ENCODE measurements at places on chromosomes 1 and 21.

- no peak for DNase-seq
Measured at GRCh38 chr1:232954594-232955365, 4.4 kb downstream of the NTPCR start.

- no peak for DNase-seq
Measured at GRCh38 chr1:40673452-40673851, 8.0 kb upstream of the RIMS3 start.

DNA sequence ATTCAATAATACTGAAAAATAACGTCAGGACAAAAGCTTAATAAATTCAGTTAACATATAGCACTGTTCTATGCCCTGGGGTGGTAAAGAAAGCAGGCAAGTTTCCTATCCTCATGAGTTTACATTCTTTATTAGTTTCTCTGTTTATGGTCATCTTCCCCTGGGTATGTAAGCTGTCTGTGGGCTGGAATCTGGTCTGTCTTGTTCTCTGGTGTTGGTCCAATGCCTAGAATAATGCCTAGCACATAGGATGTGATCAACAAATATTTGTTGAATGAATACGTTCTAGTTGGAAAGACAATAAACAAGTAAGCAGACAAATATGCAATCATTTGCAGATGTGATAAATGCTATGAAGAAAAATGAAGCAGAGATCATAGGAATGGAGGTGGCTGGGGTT lies 7.2 kb upstream of the IGSF3 start:
- no peak for DNase-seq

DNA sequence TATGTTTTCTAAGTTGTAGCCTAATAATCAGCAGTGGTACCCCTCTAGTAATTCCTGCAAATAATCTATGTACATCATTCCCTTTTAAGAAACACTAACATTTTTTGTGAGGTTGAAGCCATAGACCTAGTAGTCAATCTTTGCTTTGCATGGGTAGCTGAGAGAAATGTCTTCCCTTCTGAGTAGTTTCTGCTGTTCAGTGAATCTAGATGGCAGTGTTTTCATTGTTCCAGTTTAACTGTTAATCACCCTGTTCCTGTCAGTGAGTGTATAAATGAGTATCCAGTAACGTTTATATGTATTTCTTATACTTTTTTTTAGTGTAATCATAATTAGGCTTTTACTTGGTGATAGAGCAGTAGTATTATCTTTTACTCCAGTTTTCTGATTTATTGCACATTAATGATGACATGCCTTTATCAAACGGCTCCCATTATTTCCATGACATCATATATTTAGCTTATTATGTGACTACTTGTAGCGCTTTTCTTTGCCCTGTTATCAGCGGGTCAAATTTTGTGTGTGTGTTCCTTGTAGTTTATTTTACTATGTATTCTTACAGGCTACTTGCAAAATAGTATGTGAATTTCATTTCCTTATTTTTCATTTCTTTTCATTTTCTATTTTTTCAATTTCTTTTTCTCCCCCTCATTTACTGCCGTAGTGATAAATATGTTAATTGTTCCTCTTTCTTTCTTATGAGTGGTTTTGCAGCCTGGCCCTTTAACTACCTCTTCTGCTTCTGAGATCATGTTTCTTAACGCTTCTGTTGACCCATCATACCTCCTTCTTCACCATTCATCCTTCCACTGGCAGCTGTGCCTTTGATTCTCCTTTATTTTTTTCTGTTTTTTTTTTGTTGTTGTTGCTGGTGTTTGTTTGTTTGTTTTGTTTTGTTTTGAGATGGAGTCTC lies 18.8 kb downstream of the CEP350 start:
- DNase-seq, result no peak

GRCh38 chr1:156155756-156156510 lies 2.5 kb downstream of the SEMA4A start:
- DNase-seq, result no peak

GRCh38 chr1:173430677-173431303 lies 46.3 kb upstream of the PRDX6 start:
- DNase-seq, result no peak

DNA sequence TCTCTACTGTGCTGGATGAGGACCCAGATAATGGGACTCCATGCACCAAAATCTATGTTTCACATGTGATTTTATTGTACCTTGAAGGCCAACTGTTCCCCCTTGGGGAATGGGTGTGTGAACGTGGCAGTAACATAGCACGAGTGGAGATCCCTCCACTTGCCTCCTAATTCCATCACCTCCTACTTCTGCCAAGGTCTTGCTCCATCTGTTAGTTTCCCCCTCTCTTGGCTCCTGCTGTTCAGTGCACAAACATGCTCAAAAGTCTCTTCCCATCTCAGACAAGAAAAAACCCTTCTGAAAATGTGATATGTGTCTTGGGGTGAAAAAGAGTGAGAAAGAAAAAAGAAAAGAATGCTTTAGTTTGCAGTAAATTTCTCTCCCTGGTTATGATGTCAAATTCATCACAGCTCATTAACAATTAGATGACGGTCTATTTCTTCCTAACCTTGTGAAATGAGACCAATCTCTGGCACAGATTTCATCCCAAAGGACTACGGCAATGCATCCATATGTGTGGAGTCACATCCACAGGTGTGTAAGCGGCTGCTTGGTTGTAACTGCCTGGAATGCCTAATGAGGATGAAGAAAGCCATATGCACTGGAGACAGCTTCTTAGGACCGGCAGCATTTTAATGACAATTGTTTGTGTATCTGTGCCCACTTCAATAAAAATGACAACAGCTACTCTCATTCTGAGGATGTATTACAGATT lies 79.3 kb upstream of the DIRAS3 start:
- no peak for DNase-seq

DNA sequence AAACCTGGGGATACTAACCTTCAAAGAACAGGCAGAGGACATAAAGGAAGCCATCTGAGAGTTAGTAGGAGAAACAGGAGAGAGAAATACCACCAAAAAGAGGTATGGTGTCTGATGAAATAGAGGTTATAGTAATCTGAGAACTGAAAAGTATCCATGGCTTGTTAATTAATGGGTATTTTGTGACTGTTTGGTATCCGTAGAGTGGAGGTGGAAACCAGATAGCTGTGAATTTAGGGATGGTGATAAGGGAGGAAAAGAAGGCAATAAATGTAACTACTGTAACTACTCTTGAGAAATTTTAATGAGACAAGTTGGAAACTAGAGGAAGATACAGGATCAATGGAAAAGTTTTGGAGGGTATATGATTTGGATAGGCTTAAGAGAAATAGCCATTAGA lies 27.5 kb downstream of the PRKAA2 start:
- no peak for DNase-seq

- DNase-seq, result no peak
Measured at GRCh38 chr1:193421487-193421886, 235.1 kb upstream of the B3GALT2 start.

DNA sequence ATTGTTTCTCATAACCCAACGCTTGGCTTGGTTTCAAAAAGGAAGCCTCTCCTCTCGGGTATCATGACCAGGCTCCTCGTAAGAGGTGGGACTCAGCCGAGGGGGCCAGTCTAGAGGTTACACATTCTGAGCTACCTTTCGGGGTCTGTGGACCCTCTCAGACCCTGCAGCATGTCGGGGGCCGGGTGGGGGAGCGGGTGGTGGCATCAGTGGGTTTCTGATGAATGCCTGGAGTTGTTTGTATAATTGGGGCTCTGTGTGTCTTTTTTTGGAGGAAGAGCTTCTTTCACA lies 229.3 kb downstream of the CAMTA1 start:
- DNase-seq, result no peak

DNA sequence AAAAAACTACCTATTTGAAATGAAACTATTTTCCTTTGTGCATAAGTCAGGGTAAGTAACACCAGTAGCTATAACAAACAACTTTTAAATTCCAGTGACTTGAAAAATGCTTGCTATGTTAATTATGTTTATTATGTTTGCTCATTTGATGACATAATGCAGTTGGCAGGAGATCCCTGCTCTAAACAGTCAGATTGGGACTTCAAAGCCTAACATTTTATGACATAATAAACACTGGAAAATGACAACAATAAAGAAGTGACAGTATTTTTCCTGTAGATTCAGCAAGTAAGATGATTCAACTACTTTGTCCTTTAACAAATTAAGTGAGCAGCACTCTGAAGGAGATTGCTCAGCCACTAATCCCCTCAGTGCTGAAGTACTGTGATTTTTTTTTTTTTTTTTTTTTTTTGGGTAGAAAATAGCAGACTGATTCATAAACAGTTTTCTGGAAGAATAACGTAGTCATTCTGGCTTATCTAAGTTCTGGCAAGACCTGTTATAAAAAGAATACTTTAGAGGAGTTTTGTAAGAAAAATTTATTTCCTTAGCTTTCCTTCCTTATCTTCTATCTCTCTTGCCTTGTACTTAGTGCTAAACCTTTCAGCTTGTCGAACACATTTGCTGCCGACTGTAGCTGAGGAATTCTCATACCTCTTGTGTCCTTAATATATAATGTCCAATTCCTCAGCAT lies 207.2 kb downstream of the PTGER3 start:
- DNase-seq, result no peak

GRCh38 chr1:12454406-12455391 lies 163.3 kb downstream of the DHRS3 start:
- DNase-seq, result no peak

DNA sequence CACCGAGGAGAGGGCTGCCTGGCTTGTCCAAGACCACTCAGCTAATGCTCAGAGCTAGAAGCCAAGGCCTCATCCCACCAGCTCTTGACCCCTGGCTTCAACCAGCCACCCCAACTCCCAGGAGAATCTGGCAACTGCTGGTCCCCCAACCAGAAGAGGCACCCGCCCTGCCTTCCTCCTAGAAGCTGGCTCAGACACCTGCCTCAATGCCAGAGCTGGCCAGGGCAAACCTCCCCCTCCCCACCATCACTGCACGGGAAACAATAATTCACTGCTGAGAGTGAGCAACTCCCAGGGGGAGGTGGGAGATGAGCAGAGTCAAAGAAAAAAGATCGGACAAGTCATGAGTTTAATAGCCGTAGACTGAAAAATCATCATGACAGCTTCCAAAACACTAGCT lies 3.3 kb downstream of the CHD5 start:
- no peak for DNase-seq

GRCh38 chr1:165857046-165857801 lies 29.8 kb downstream of the UCK2 start:
- no peak for DNase-seq

GRCh38 chr1:226736001-226736907 lies 2.8 kb downstream of the ITPKB start:
- DNase-seq, result peak; percentile 55

GRCh38 chr1:42999308-42999707 lies 40.6 kb upstream of the SLC2A1 start:
- DNase-seq, result no peak

DNA sequence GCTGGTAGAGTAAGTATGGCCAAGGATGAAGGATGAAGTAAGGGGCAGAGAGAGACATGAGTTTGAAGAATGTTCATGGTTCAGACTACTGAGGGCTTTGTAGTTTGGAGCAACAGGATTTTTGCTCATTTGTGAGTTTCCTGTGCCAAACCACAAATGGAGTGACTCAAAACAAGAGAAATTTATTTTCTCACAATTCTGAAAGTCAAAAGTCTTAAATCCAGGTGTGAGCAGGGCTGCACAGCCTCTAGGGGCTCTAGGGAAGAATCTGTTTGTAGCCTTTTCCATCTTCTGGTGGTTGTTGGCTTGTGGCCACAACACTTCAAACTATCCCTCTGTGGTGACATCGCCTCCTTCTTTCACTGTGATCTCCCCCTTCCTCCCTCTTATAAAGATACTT lies 58.9 kb downstream of the RHOU start:
- DNase-seq, result no peak

DNA sequence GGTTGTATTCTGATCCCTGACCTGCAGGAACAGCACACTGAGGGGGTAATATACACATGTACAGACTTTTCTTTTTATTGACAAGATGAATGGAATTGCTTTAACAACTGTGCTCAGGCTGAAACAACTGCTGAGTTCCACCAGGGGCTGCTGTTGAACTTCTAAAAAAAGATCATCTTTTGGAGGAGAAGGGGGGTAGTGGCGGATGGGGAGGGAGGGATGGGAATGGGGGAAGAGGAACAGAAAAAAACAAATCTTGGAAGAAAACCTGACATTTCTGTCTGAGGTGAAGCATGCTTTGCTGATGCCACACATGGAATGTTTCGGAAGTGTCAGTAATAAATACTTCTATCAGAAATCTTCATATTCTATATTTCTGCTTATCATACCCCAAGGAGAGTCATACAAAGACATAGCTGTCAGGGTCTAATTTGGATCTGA lies 75.0 kb downstream of the RWDD3 start:
- DNase-seq, result no peak

- DNase-seq, result no peak
Measured at GRCh38 chr1:41420860-41421259, 59.6 kb downstream of the FOXO6 start.

- DNase-seq, result no peak
Measured at GRCh38 chr1:244276646-244277045, 175.1 kb downstream of the ADSS2 start.

DNA sequence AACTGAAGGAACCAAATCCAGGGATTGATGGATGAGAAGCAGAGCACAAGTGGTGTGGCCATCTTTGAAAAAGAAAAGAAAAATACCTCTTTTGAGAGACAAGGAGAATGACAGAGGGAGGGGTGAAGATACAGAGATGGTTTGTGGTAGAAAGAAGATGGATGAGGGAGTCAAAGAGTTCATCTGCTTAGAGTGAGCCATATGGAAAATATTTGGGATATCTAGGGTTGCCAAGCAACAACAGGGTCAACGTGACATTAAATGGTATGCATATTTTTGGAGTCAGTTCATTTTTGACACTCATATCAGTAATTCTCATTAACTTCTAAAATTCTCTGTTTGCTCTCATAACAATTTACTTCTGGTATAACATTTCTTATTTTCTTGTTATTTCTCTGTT lies 50.7 kb downstream of the MACF1 start:
- DNase-seq, result no peak

GRCh38 chr1:37246631-37247030 lies 212.3 kb upstream of the GRIK3 start:
- no peak for DNase-seq

DNA sequence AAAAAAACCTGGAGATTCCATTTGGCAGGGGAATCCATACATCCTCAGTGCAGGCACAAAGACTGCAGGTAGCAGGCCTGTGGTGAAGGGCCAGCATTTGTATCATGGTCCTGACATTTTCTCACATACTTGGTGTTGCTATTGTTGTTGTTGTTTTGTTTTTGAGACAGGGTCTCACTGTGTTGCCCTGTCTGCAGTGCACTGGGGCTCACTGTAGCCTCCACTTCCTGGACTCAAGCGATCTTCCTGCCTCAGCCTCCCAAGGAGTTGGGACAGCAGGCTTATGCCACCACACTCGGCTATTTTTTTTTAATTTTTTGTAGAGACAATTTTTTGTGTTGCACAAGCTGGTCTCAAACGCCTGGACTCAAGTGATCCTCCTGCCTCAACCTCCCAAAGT lies 140.8 kb upstream of the ZNF644 start:
- no peak for DNase-seq

DNA sequence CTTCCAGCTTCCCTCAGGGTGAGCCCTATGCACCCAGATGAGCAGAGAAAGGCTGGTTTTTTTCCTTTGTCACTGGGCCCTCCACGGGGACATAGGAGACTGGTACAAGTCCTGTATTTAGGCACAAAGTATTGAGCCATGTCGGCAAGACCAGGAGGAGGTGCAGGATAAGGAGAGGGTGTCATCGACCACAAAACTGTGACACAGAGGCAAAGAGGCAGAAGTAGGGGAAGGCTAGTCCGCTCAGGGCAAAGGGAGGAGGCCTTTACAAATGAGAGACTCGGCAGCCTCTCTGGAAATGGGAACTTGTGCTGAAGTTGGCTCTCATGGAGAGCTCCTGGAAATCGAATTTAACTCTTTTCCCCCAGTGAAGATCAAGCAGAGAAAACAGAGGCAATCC lies 70.7 kb upstream of the CAMK1G start:
- no peak for DNase-seq
